ENCODE measurements at places on chromosomes 7 and 10. TPM values are rescaled to one million over a fixed set of nuclear protein-coding genes. Genes with fewer than 3 reads are reported as not detected.

Gene BZW2
- 308 TPM for total RNA-seq

Gene FRAT1
- 4.2 TPM for total RNA-seq

Gene PAX2
- not detected for total RNA-seq

Gene CASD1
- 19.2 TPM for total RNA-seq

Gene IFRD1
- 24.6 TPM for total RNA-seq

Gene POLR2J3
- 8.6 TPM for total RNA-seq

Gene TMEM130
- total RNA-seq = not detected

Gene HMX3
- not detected for total RNA-seq

Gene MMP21
- total RNA-seq = not detected

Gene NOS3
- total RNA-seq = 12.6 TPM

Gene NME8
- not detected for total RNA-seq

Gene SMARCD3
- 104 TPM for total RNA-seq

Gene INA
- total RNA-seq = not detected

Gene LIPM
- total RNA-seq = not detected

Gene PLEKHS1
- total RNA-seq = not detected

Gene CPED1
- 33.8 TPM for total RNA-seq

Gene TMEM209
- total RNA-seq = 9.9 TPM

Gene UBE2D4
- 44.9 TPM for total RNA-seq

Gene HOXA5
- not detected for total RNA-seq

Gene SAMD9L
- total RNA-seq = 3.7 TPM

Gene DPY19L1
- total RNA-seq = 28.5 TPM

Gene MICALL2
- total RNA-seq = 8.3 TPM

Gene CCDC3
- total RNA-seq = 5.8 TPM

Gene GIMAP2
- 5.0 TPM for total RNA-seq

Gene EPHA1
- total RNA-seq = not detected

Gene ABCB4
- total RNA-seq = 4.2 TPM

Gene FFAR4
- 0.08 TPM for total RNA-seq

Gene ZNF92
- total RNA-seq = 2.7 TPM

Gene SPDYE9
- total RNA-seq = not detected

Gene PLEKHA1
- 50.4 TPM for total RNA-seq

Gene SLC26A3
- total RNA-seq = 0.33 TPM

Gene PRKCQ
- total RNA-seq = 0.16 TPM

Gene CYP2C19
- total RNA-seq = not detected

Gene RPEL1
- total RNA-seq = not detected

Gene RARRES2
- total RNA-seq = 17.6 TPM

Gene SPAG6
- total RNA-seq = not detected

Gene UPP1
- total RNA-seq = 19.8 TPM

Gene EVX1
- not detected for total RNA-seq

Gene OR13A1
- total RNA-seq = not detected

Gene PAX4
- total RNA-seq = not detected

Gene PRSS2
- total RNA-seq = not detected

Gene SORBS1
- total RNA-seq = 896 TPM

Gene GRM3
- not detected for total RNA-seq

Gene TACR2
- total RNA-seq = not detected

Gene STRA8
- total RNA-seq = not detected

Gene CHAT
- not detected for total RNA-seq

Gene NAT16
- total RNA-seq = not detected

Gene LOXL4
- 1.4 TPM for total RNA-seq

Gene TAS2R5
- total RNA-seq = 0.47 TPM

Measured in left ventricle myocardium inferior (tissue), 1 donor.